ENCODE measurements at places on chromosomes 5 and 9.

DNA sequence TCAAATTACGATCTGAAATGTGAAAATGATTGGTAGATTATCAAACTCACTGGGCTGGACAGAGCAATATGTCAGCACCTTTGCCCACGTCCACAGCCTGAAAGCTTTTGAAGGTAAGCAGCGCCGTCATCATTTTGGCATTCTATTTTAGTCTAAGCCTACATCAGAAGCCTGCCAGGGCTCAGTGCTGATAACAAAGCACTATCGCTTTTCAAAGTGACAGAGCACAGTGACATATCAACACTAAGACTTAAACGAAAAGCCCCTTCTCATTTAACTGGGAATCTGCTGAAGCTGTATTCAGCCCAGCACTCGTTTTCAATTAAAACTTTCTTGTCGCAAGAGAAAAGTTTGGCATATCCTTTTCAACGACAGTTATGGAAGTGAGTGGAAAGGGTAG, 1076.3 kb downstream of the PTPRD start:
- DNase-seq = no peak

DNA sequence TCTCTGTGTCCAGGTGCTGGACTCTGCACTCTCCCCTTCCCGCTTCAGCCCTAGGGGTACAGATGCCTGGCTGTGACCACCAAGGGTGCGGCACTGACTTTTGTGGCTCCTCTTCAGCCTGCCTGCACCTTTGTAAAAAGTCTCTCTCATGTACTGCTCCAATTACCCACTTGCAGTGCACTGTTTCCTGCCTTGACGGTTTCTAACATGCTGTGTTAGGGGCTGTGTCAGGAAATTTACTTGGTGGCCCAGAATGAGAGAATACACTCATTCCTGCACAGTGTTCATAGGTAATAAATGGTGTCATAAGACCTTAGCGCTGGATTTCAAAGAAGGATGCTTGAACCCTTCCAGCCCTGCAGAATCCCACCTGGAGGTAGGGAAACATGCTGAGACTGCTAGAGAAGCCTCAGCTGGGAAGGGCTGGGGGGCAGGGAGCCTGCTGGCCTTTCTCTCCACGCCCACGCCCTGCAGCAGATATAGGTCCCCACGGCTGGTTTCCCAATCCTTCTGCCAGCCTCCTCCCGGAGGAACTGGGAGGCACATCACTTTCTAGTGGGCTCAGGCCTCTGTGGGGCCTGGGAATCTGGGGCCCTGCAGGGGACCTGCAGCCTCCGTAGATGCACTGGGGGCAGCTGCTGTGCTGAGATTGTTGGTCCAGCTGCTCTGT, 17.6 kb upstream of the HRH2 start:
- DNase-seq = no peak

- peak; percentile 75 for DNase-seq
These were observed 99.8 kb downstream of the RALGPS1 start for GRCh38 chr9:127014216-127014909.

DNA sequence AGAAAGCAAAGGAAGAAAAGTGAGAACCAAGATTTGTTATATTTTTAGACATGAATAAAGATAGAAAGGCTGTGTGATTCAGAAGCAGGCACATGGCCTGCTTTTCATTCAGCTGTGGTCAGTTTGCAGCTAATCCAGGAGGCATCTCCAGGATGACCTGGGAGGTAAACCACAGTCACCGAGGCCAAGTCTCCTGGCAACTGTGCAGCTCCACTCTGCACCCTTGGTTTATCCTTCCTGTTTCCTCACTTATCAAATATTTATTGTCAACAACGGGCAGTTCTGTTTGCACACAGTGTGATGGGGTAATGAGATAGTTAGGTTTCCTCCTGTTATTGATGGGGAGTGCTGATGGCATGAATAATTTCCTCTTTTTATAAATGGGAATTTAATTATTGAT, 243.0 kb downstream of the PSAT1 start:
- DNase-seq = peak; percentile 68

GRCh38 chr5:175902026-175902425, 30.6 kb downstream of the CPLX2 start:
- peak; percentile 93 for DNase-seq

DNA sequence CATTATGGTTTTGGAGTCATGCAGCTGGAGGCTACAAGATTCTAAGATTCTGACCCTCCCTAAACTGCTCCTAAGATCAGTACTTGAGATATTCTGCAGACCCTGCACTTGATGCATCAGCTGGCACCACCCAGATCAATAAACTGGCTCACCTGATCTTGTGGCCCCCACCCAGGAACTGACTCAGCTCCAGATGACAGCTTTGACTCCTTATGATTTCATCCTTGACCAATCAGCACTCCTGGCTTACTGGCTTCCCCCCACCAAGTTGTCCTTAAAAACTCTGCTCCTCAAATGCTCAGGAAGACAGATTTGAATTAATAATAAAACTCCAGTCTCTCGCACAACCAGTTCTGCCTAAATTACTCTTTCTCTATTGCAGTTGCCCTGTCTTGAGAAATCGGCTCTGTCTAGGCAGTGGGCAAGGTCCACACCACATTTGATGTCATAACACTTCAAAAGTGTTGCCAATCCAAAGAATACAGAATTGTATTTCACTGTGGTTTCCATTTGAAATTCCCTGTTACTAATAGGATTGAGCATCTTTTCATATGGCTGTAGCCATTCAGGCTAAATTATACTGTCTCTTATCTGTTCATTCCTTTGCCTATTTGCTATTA, 14.8 kb upstream of the SLC30A5 start:
- no peak for DNase-seq

GRCh38 chr9:91220491-91221135, 141.1 kb downstream of the AUH start:
- no peak for DNase-seq

DNA sequence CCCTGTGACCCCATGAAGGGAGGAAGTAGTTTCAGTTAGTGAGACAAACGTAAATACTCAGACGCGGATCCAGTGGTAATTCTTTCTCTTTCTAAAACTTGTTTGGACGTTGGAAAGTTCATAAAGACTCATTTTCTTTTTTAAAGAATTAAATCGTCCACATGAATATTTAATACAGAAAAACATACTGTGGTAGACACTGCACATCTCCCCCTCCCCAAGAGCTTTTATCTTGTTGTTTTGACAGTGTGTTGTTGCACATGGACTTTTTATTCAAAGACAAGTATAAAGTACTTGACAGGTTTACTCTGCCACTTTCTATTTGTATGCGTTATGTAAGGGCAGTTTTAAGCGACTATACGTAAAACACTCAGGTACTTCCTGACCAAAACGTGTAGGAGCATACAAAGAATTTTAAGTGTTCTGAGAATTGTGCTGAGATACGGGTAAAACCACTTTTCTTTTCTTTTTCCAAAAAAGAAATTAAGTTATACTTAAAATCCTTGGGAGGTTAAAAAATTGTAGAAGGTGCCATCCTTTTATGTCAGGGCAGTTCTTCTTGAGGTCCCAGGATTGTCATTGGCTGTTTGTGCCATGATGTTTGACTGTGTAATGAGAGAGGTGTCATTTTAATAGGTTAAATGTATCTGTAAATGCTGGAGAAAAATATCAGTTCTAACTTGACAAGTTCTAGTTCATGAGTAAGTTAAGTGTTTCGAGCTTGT, 1.3 kb downstream of the NIPBL start:
- peak; percentile 53 for DNase-seq

Measured in NCI-H69 (cell line).